ENCODE measurements at places on chromosomes 7 and 10. TPM values are rescaled to one million over a fixed set of nuclear protein-coding genes. Genes with fewer than 3 reads are reported as not detected.

Gene PKD2L1
- polyA plus RNA-seq = not detected

Gene DGKI
- polyA plus RNA-seq = 0.03 TPM

Gene C7orf33
- not detected for polyA plus RNA-seq

Gene SAP25
- polyA plus RNA-seq = 0.18 TPM

Gene WNT2
- polyA plus RNA-seq = not detected

Gene PALD1
- polyA plus RNA-seq = 0.01 TPM

Gene UPK3B
- 0.02 TPM for polyA plus RNA-seq

Gene HIBADH
- polyA plus RNA-seq = 37.6 TPM
